Thymus (tissue), 14 donors: ENCODE measurements at places on chromosomes 1 and 21. TPM values are rescaled to one million over a fixed set of nuclear protein-coding genes. Genes with fewer than 3 reads are reported as not detected.
A peak's percentile ranks its signal among the peaks of the same experiment; 100 is the strongest.

Gene FALEC
- 0.19 TPM for total RNA-seq

Gene CYYR1
- 3.5 TPM for total RNA-seq

Gene SPRR2F
- 0.09 TPM for total RNA-seq

Gene CFAP45
- total RNA-seq: 0.52 TPM

Gene DYNLT4
- total RNA-seq: 0.09 TPM

Gene TTC4
- 19.9 TPM for total RNA-seq

Gene BOLA1
- 33.3 TPM for total RNA-seq

Gene RHBG
- total RNA-seq: 0.05 TPM

Gene COL24A1
- total RNA-seq: 0.33 TPM

DNA sequence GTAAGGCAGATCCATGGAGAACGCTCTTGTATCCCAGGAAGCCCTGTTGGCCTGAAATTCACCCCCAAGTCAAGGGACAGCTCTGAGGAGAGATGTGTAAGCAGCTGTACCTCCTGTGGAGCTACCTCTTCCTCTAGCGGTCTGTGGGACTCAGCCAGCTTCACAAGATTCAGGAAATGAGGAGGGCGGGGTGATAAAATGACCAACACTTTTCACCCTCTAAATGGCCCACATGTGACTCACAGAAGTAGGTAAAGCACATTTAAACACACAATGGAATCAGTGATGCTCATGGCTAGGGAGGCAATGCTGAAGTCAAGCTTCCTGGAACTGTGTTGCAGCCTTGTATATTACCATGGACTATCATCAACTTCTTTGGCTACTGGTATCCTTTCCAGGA is at the start of gene SH2D1B:
Gene SH2D1B (minus strand): TSS at position 135 of the 400 bp plus-strand sequence. CDS start 120 bp downstream, at position 15.
- DNase-seq: no peak

- no peak for DNase-seq
Measured at GRCh38 chr21:15207231-15207630, 142.4 kb upstream of the NRIP1 start.

GRCh38 chr1:151851886-151852285 is 1.6 kb downstream of the THEM5 start:
- no peak for DNase-seq

DNA sequence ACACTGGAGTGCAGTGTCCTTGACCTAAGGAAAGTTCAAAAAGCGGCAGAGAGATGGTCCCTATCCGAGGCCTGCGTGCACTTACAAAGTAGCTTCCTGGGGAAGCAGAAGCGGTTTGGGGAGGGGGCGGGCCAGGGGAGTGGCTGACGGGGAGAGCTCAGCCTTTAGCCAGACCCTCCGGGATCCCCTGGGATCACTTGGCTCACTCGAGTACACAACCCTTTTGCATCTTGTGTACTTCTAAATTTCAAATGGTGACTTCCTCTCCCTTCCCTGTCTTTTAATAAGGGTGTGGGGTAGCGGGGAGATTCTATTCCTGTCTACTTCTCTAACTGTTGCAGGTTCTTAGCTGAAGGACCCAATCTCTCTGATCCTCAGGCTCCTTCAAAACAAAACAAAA is 18.1 kb upstream of the SNX27 start:
- no peak for DNase-seq

DNA sequence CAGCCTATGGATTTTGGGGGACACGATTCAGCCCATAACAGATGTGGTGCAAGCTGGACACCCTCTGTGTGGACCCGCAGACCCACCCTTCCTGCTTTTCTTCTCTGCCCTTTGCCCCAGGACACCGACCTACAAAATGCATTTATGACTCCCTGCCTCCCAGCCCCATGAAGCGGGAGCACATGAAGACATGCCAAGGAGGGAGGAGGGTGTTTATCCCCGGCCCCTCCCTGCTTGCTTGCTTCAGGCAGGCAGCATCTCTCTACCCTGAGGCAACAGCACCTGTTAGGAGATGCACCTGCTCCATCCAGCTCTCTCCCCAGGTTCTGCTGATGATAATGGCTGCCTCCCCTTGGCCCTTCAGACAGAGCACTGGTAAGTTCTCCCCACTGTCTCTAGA is 187.5 kb downstream of the PSMG1 start:
- no peak for DNase-seq

- no peak for DNase-seq
Measured at GRCh38 chr1:173503391-173503790, 26.3 kb downstream of the PRDX6 start.

- no peak for DNase-seq
Measured at GRCh38 chr1:201626629-201627275, 87.8 kb downstream of the NAV1 start.

DNA sequence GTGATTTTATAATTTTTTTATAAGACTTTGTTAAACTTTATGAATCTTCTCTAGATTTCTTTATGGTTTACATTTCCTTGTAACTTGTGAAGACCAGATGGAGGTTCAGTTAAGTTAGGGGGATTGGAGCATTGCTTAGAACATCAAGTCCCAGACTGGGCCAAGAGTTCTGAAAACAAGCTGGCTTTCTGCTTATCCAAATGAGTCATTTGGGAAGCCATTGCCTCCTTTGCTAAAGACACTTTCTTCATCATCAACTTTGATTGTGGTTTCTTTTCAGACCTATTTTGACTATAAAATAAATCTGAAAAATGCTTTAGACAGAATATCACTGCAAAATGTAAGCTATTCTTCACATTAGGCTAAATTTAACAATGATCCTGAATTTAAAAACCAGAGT is 446.8 kb downstream of the USP25 start:
- no peak for DNase-seq

DNA sequence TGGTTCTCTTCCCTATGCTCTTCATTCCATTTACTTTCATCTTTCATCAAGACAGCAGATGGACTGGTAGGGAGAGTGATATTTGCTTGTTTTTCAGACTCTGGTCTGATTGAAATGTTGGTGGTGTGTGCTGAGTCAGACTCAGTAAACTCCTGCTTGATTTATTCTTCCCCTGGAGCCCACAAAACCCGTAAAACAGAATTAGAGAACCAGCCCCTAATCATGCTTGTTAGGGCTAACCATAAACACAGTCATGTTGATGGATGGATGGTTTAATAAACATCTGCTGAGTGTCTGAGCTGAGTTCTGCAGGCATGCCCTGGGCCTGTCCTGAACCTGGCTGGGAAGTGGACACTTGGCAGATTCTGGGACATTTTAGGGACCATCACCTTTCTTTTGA is 24.8 kb downstream of the NOS1AP start:
- DNase-seq: no peak

- DNase-seq: no peak
Measured at GRCh38 chr1:3026581-3027391, 5.5 kb downstream of the ACTRT2 start.

- DNase-seq: no peak
Measured at GRCh38 chr1:10497109-10497508, 22.4 kb downstream of the PEX14 start.

DNA sequence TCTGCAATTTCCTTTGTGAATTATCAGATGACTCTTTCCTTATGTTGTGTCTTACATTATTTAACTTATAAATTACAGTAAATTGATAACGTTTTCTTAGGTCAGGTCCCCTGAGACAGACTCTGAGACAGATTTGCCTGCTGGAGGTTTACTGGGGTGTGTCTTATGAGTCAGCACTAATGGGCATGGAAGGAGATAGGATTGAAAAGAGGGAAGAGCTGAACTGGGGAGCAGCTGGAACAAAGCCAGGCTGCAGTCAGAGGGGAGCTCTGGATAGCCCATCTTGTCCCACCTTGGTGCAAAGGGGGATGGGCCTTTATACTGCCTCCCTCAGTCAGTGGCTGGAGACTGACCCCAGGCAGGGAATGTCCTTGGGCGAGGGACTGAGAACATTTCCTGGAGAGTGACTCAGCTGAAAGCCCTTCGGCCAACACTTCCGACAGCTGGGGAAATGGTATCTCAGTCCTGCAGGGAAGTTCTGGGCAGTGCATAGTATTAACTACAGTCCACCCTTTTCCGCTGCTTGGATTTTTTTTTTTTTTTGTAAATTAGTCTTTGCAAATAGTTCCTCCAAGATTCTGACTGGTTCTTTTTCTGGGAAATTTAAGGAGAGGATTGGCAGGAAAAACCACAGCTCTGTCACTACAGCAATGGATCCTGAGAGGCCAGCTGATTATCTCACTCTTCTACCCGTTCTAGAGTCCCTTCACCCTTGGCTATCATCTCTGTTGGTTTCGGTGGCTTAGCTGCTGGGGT is 39.1 kb upstream of the CDC42BPA start:
- no peak for DNase-seq

GRCh38 chr1:221527302-221527701 is 214.6 kb downstream of the DUSP10 start:
- no peak for DNase-seq

- no peak for DNase-seq
Measured at GRCh38 chr1:45545553-45546310, 4.9 kb upstream of the AKR1A1 start.

DNA sequence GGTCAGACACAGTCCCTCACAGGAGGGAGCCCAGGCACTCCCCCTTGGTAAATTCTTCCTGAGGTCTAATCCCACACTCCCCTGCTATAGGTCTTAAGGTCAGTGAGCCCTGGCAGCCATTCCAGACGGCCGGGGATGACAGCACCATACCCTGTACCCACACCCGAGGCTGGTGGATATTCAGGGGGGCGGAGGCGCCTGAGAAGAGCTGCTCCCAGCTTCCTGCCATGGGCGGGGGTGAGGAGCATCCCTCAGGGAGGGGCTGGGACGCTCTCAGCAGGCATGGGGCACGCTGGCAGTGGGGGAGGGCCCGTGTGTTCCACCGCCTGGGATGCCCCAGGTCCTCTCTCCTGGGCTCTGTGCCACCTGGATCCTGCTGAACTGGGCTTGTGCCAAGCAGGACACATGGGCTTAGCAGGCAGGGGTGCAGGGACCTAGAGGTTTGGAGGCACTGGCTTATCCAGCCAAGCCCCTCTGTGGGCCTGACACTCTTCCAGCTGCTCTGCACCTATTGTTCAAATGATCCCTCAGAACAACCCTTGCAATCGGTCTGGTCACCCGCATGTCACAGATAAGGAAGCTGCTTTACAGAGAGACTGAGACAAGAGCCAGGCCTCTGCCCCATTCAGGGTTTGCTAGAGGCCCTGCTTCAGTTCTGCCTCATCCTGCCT is 5.7 kb upstream of the ADGRB2 start:
- DNase-seq: no peak

DNA sequence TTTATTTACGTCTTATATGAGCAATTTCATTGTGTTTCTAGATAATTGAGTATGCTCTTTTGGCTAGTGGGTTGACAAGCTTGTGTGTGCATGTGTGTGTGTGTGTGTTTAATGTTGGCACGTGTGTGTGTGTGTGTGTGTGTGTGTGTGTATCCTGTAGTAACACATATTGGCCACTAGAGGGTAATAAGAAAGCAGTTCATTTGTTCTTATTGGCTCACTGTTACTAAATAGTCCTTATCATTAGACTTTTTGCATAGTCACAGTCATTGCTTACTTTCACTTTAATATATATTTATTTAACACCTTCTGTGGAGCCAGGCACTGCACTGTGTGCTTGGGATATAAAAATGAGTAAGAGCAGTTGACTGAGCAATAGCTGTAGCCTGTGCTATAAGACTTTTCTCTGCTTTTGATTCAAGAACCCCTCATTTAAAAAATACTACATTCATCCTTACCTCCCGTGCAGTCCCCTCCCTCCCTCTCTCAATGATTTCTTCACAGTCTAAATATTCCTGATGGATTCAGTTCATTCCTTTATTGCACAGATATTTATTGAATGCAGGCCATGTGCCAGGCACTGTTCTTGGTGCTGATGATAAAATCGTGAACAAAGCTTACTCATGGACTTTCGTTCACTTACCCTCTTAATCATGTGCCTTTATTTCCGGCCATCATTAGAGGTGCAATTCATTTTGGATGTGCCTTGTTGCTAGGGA is 96.7 kb downstream of the DYRK1A start:
- DNase-seq: no peak

DNA sequence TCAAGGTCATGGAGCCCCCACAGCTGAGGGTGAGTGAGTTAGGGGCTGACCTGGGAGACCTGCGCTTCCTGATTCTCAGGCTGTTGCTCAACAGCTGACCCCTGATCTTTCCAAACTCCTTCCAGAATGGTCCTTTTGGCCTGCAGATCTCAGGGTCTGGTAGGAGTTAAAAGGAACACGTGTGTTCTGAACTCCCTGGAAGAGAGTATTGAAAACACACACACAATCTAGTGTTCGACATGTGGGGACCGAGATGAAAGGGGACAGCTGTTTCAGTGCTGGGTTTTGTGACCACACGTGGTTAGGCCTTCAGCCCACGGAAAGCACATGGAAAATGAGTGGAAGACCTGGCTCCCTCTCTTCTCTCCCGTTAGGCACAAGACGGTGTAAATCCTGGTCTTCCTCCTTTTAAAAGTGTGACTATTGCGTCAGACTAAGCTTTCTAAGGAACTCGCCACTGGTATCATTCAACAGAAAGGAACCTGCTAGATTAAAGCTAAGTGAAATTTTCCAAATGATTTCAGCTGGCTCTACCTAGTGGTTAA is 49.6 kb downstream of the RUNX1 start:
- DNase-seq: no peak

DNA sequence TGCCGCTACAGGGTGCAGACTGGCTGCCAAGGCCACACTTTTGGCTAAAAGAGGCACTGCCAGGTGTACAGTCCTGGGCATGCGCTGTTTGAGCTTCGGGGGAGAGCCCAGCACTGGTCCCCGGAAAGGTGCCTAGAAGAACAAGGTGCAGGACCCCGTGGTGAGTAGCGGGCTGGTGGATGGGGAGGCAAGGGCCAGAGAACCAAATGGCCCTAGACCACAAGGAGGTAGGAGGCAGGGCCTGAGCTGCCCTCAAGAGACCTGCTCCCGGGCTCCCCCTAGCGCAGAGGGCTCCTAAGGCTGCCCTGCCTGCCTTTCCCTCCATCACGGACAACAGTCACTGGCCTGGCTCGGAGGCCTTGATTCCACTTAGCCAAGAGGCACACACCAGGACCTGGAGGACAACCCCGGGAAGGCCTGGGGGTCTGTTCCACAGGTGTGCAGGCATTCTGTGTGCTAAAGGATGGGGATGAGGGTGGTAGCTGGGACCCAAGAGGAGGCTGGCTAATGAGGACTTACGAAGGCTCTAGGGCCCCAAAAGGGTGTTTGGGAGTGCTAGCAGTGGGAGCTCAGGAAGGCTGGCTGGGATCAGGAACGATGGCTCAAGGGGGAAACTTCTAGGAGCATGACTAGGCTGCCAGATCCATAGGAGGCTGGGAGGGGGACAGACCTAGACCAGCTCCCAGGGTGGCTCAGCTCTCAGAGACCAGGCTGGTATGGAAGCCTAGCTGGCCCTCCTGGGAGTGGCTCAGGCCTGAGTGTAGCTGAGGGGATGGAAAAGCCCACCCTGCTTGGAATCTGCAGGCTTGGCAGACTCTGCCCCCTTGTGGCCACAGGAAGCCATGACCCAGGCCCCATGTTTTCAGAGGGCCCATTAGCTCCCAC is 742 bp downstream of the ARTN start:
- DNase-seq: peak; percentile 52
